ENCODE measurements at places on chromosomes 5 and 9.
A peak's percentile ranks its signal among the peaks of the same experiment; 100 is the strongest.

- no peak for DNase-seq
Observed at GRCh38 chr9:109052416-109052815, 39.1 kb upstream of the CTNNAL1 start.

DNA sequence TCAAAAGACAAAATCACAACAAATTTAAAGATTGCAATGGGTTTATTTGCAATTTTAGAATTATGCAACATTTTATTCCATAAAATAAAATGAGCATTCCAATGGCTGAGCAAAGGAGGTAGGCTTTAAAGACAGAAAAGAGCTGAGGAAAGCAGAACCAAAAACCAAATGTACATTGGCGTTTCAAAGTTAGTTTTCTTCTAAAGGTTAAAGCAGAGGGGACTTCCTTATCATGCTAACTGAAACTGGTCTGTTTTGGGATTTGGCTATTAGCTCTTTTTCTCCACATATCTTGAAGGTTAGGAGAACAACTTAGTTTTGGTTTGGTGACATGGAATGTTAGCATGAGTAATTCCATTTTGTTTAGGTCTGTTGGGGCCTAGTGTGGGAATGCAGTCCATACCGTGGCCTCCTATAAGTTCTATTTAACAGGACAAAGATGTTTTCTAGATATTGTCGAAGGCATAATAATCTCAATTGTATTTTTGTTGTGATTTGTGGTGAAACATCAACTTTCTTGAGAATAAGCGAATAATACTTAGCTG is 20.3 kb downstream of the DCP2 start:
- no peak for DNase-seq

- no peak for DNase-seq
Observed at GRCh38 chr9:131216806-131217205, 59.5 kb downstream of the FAM78A start.

GRCh38 chr9:133437753-133438531 is 15.8 kb downstream of the ADAMTS13 start:
- DNase-seq, result no peak

GRCh38 chr5:142245786-142246185 is 79.0 kb downstream of the SPRY4 start:
- no peak for DNase-seq

GRCh38 chr5:141846031-141846430 is 32.2 kb downstream of the PCDH1 start:
- no peak for DNase-seq

- DNase-seq, result peak; percentile 27
Observed at GRCh38 chr9:70924895-70925547, 196.4 kb downstream of the TRPM3 start.

GRCh38 chr9:318646-319045 is 104.0 kb downstream of the DOCK8 start:
- DNase-seq, result no peak

DNA sequence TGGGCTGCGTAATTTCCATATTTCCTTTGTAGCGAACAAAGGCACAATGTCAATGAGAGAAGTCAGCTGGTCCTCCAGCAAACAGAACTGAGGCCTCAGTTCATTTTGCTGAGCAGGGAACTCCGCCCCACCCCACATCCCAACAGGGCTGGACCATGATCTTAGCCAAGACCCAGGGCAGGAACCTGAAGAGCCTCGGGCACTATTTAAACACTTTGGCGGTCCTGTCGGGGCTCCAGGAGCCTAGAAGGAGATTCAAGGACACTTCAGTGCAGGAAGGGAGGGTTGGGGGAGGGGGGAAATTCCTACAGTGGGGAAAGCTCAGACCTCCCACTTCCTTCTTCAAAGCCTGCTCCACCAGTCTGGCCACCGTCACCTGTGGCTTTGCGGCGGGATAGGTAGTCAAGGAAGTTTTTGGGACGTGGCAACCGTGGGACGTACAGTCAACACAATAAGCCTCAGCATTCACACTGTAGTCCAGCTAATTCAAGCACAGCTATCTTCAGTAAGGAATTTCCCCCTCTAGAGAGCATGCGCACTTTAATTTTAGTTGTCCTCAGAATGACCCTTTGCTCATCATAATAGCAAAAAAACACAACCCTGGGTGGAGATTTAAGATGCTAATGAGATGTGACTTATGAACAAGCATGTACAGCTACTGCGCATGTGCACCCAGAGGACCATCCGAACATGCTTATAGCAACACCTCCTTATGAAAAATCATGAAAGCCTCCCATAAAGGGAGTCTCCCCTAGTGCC is 30.9 kb downstream of the S1PR3 start:
- no peak for DNase-seq

DNA sequence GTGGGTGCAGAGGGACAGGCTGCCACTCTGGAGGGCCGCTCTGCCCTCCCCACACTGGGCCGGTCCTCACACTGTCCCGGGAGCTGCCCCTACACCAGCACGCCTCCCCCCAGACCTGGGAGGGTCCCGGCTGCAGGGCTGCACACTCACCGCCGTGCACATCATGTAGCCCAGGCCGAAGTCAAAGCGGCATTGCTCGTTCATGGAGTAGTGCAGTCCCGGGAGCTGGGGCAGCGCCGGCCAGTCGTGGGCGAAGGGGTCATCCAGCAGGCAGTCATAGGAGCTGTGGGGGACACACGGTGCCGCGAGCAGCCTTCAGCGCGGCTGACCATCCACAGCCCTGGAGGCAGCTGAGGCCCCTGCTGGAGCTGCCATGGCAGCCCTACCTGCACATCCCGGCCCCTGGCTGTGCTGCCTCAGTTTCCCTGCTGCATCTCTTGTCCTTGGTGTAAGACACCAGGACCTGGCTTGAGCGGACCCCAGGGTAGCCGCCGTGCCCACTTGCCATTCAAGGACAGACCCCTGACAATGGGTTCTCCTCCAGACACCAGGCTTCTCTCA is 93.2 kb downstream of the ZNF354C start:
- no peak for DNase-seq

DNA sequence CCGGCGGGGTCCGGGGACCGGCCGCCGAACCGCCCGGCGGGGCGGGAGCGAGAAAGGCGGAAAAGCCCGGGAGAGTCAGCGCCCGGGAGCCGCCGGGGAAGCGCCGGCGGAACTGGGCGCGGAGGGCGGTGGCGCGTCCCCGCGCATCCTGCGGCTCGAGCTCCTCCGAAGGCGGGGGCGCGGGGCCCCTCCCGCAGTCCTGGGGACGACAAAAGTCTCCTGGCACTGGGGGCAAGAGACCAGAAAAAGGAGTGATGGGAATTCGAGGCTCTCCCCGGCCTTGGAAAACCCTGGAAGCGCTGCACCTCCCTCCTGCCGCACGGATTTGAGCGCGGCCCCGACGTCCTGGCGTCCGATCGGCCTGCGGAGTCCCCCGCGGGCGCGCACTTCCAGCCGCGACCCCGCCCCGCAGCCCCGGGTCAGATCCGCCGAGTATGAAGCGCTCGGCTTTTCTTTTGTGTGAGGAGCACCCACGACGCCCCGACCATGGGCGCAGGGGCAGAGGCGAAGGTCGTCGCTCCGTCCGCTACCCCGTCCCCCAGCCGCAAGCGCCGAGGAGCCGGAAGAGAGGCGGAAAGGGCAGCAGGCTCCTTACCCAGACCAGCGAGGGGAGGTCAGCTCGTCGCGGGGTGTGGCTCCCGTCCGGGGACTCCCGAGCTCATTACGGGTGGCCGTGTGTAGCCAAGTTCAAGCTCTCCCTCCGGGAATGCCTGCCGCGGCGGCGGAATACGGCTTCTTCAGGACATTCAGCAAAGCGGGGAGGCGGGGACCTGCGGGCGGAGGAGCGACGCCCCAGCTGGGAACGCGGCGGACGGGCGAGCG is at the start of gene EPB41L4A:
TSS of gene EPB41L4A (minus strand) at position 114 of the 822 bp plus-strand sequence. CDS start 238 bp downstream, outside the sequence.
- DNase-seq, result peak; percentile 96

DNA sequence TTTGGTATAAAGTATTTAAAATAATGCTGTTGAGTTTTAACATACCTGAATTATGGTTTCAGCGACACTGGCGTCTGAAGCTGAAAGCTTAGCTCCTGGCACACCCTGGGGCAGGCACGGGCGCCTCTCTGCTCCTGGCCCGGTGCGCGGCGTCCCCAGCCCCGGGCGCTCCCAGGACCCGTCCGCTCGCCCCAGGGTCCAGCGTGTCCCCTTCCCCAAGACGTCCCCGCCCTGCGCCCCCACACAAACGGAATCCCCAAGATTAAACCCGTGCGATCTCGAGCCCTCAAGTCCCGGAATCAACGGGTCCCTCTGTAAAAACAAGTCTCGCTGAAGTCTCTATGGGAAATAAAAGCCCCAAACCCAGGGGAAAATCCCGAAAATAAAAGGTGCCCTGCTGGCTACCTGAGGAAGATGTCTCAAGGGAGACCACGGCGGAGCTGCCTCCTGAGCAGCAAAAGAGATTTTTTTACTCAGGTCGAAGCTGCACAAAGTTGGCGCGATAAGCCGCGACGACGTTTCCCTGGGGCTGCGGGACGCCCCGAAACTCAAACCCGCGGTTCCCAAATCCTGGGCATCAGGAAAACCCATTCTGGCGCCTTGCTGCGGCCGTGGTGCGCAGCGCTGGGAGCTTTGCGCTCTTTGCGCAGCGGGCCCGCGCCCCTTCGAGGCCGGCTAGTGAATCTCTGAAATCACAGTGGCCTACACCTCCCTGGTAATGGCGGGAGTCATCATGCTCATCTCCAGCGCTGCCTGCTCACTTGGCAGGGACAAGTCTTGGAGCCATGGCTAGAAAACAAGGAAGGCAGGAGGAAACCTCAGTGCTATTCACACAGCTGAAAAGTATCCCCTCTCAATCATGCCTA is 6.3 kb upstream of the IFNA8 start:
- peak; percentile 47 for DNase-seq
